ENCODE measurements at places on chromosomes 2 and 18.

GRCh38 chr2:195445639-195446038 is 211.4 kb upstream of the SLC39A10 start:
- DNase-seq: no peak

- DNase-seq: no peak
These were observed 6.6 kb downstream of the ASB18 start for GRCh38 chr2:236257575-236257974.

DNA sequence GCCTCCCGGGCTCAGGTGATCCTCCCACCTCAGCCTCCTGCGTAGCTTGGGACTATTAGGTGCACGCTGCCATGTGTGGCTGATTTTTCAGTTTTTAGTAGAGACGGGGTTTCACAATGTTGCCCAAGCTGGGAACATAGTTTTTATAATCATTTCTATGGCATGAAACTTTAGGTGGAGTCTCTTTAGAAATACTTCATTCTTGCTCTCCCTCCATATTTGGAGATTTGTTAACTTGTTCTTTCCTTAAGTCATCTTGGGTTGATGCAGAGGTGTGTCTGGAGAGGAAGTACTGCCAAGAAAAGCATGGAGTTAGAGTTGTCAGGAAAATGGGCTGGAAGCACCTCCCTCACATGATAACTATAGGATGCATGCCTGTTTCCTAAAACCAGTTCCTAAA is 17.4 kb downstream of the ZNF532 start:
- no peak for DNase-seq

GRCh38 chr2:145303536-145303935 is 783.6 kb upstream of the ZEB2 start:
- DNase-seq: no peak

DNA sequence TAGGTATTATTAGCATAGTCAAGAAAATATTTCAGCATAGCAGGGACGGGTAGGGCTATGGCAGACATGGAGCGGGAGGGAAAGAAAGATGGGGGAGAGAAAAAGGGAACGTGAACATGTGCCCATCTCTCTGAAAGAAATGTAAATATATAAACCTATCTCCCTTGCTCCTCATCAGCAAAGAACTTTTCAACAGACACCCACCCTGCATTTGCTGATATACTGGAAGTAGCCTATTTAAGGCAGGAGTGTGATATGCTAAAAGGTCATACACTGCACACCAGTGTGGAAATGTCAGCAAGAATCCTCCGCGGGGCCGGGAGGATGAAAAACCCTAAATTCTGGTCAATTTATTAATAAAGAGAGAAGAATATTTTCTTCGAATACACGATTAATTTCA is 1.7 kb downstream of the MBOAT2 start:
- DNase-seq: no peak

- DNase-seq: no peak
These were observed 16.4 kb downstream of the TNFRSF11A start for GRCh38 chr18:62341473-62341872.

DNA sequence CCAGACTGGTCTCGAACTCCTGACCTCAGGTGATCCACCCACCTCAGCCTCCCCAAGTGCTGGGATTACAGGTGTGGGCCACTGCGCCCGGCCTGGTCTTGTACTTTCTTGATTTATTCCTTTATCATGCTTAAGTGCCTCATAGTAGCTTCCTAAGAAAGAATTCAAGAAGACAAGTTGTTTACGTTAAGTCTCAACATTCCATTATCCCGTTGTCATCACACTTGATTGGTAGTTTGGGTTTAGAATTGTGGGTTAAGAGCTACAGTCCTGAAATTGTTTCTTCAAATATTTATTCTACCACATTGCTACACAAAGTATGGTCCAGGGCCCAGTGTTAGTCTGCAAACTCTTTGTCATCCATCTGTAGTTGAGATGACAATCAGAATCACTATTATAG is 194.0 kb downstream of the VWC2L start:
- DNase-seq: no peak

DNA sequence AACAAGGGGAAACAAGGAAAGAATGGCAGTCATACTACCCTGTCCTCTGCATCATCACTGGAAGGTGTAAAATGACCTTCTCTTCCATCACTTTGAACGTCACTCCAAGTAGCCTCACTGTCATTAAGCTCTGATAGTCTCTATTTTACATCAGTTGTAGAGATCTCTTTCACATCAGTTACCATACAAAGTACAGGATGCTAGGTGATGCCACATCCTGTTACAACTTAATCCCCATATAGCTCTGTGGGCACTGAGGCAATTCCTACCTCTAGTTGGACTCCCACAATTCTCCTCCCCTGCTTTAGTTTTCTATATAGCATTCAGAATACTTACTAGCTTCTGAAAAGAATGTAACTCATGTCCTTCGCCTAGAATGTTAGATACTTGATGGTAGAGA is 55.1 kb upstream of the TTC27 start:
- DNase-seq: no peak

- peak; percentile 86 for DNase-seq
These were observed 289.2 kb downstream of the TNS1 start for GRCh38 chr2:217713395-217714286.

- DNase-seq: no peak
These were observed 36.1 kb downstream of the STPG4 start for GRCh38 chr2:47119001-47119400.

- DNase-seq: no peak
These were observed 82.0 kb downstream of the ZNF516 start for GRCh38 chr18:76412818-76413565.

DNA sequence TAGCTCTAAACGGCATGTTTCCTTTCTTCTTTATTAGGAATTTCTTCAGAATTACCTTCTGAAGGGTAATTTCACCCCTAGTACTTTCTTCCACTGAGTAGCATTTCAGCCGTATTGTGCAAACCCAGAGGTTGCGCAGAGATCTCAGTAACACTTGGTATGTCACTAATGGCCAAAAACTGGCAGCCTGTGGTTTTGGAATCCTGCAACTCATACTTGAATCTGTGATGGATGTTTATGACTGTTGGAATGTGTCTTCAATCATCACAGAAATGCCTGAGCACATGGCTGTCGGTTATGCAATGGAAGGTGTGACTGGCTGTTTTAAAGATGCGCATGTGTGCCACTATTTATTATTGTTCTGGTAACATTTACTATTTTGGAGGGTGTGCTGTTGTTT is 100.0 kb downstream of the COLEC12 start:
- DNase-seq: no peak

- no peak for DNase-seq
These were observed 74.6 kb upstream of the LAPTM4A start for GRCh38 chr2:20126040-20126439.

DNA sequence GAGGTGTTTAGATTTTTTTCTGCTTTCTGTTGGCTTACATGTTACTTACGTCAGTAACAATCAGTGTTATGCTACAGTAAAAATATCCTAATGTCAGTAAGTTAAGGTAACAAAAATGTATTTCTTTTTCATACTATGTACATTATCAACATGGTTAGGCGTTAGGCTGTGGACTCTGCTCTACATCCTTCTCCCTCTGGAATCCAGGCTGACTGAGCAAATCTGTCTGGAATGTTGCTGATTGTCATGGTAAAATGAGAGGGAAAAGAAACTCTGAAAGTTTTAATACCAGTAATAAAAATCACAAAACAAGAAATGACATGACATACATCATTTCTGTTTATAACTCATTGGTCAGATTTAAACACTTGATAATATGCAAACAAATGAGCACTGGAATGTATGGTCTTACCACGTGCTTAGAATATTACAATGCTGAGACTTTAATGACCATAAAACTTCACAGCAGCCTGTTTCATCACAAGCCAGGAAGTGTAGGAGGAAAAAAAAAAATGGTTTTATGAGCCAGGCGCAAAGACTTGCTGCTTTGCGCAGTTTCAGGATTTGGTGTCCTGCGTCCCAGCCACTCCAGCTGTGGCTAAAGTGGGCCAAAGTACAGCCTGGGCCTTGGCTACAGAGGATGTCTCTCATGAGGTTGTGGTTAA is 252.4 kb downstream of the FSIP2 start:
- no peak for DNase-seq

GRCh38 chr18:9392726-9393125 is 58.2 kb downstream of the TWSG1 start:
- no peak for DNase-seq

GRCh38 chr2:58239243-58239925 is 1.7 kb downstream of the FANCL start:
- DNase-seq: peak; percentile 8

DNA sequence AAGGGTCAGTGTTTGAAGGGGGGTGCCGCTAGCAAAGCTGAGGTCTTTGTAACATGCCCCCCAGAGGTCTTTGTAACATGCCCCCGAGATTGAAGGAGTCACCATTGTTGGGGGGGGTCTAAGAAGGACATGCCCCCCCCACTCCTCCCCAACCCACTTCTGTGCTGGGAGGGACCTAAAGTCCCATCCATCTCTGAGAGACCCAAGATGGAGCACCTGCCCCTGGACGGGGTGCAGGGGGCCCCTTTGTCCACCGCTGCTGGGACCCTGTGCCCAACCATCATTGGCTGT is 5.9 kb upstream of the ASIC4 start:
- DNase-seq: no peak

- no peak for DNase-seq
These were observed 98.8 kb downstream of the TRABD2A start for GRCh38 chr2:84781942-84782716.

- DNase-seq: no peak
These were observed 9.5 kb upstream of the KDSR start for GRCh38 chr18:63376538-63376937.

GRCh38 chr18:63890237-63890949 is 2.9 kb downstream of the SERPINB2 start:
- DNase-seq: no peak

DNA sequence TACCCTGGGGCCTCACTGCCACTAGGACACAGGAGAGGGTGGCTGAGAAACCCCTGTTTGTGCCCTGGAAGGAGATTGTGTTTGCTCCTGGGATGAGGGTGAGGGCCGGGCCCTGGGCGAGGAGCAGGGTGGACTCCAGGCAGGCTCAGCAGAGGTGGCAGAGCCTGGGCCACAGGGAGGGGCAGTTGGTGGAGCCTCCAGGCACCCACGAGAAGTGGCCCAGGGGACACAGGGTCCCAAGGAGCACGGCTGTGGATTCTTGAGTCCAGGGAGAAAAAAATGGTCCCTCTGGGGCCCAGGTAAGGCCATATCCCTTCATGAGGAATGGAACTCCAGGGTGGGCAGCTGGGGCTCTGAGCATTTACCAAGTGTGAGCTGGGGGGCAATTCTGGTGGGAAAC is 8.3 kb downstream of the MAB21L4 start:
- no peak for DNase-seq

GRCh38 chr2:167209784-167210183 is 321.5 kb downstream of the XIRP2 start:
- no peak for DNase-seq
